Activated CD8-positive, alpha-beta T cell treated with anti-CD3 and anti-CD28 coated beads, Interleukin-2, amount 10 ng/mL, durations not matched to agents 7 days and 5 days (primary cell): ENCODE measurements at places on chromosomes 6 and 20. TPM values are rescaled to one million over a fixed set of nuclear protein-coding genes. Genes with fewer than 3 reads are reported as not detected.

GRCh38 chr6:43471399-43471798, 6.0 kb upstream of the TJAP1 start:
- no peak overlapping the region for H3K4me3 ChIP-seq
- H3K27ac ChIP-seq = no peak overlapping the region
- H3K27me3 ChIP-seq = peaks cover 17% of the 10 kb centered on the region
- no peak for DNase-seq
- H3K36me3 ChIP-seq = no peaks in the 10 kb centered on the region
- H3K4me1 ChIP-seq = no peaks in the 10 kb centered on the region

DNA sequence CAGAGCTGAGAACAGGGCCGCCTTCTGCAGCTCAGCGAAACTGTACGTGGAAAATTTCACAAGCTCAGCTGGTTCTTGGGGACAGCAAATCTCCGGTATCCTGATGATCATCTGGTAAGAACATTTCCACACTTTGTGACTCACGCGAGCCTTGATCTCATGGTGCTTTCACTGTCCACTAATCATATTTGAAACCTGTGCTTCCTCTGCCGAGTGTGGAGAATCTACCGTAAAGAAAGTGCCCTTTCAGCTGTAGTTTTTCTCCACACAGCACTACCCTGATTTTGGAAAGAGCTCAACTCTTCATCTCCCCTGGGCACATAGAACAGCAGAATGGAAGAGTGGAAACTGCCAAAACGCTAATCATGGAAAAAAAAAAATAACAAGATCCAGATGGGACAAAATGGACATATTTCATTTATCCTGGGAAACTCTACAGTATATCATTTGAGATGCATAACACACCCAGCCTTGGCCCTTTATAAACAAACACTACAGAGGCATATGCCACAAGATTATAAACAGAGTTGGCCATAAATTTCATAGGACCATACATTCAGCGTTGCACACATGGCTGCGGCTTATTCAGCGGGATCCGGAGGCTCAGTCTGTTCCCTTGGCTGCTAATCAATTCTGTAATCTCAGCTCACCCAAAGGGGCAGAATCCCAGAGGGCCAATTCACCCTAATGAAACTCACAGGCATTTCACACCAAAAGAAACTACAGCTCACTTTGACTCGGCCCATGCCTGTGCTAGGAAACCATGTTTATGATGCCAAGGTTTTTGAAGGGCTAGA, 434.5 kb downstream of the HDGFL1 start:
- no peak overlapping the region for H3K27ac ChIP-seq
- DNase-seq = no peak
- H3K4me3 ChIP-seq = no peak overlapping the region
- H3K4me1 ChIP-seq = no peaks in the 10 kb centered on the region
- no peaks in the 10 kb centered on the region for H3K27me3 ChIP-seq
- H3K36me3 ChIP-seq = no peaks in the 10 kb centered on the region

The GRIK2 gene
- total RNA-seq = not detected

- H3K27me3 ChIP-seq = peaks cover 13% of the 10 kb centered on the region
- H3K4me1 ChIP-seq = no peaks in the 10 kb centered on the region
- H3K4me3 ChIP-seq = no peak overlapping the region
- DNase-seq = no peak
These were observed 23.6 kb downstream of the RWDD2A start for GRCh38 chr6:83216806-83217205.

GRCh38 chr20:50285376-50286173, 94.9 kb downstream of the CEBPB start:
- no peak overlapping the region for H3K27ac ChIP-seq
- H3K4me3 ChIP-seq = no peak overlapping the region

DNA sequence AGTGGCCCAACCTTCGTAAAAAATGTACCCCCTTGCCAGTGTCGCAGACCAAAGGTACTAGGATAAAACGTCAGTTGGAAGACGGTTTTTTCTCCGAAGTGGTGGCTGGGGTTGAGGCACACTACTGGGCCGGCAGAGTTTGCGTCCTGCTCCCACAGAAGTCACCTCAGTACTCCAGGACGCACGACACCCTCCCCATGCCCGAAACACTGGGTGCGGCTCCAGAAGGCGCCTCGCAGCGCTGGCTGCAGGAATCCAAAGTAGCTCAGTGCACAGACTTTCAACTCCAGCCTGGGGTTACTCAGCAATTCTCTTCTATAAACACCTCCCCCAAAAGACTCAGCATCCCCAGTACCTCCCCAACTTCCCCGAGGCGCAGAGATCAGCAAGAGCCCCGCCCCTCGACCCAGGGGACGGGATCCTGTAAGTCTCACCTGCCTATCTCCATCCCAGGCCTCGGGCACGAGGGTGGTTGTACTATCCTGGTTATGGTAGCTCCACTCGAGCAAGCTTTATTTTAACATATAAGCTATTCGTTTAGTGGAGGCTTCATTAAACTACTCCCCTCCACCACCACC, 88.2 kb downstream of the ZFP64 start:
- H3K4me3 ChIP-seq = peak overlapping the region; percentile 63
- H3K4me1 ChIP-seq = peaks cover 24% of the 10 kb centered on the region
- peaks cover 42% of the 10 kb centered on the region for H3K27me3 ChIP-seq
- no peaks in the 10 kb centered on the region for H3K36me3 ChIP-seq
- peak; percentile 52 for DNase-seq

DNA sequence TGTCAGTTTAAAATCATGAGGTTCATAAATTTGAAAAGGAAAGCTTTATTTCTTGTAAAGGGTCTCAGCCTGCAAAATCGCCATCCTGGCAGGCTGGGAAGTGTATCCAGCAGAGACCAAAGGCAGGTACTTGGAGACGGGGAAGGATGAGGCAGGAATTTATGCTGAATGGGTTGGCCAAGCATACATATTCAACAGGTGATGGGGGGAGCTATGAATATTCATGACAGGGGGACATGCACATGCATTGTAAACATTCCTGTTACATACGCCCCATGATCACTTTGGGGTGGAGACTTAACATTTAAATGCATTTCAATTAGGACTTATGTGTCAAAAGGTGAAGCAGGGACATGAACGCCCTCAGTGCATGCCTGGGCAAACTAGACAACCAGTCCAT, 9.8 kb upstream of the SLC22A1 start:
- peaks cover 13% of the 10 kb centered on the region for H3K4me1 ChIP-seq
- DNase-seq = no peak
- H3K36me3 ChIP-seq = peaks cover 7% of the 10 kb centered on the region
- no peak overlapping the region for H3K27ac ChIP-seq

DNA sequence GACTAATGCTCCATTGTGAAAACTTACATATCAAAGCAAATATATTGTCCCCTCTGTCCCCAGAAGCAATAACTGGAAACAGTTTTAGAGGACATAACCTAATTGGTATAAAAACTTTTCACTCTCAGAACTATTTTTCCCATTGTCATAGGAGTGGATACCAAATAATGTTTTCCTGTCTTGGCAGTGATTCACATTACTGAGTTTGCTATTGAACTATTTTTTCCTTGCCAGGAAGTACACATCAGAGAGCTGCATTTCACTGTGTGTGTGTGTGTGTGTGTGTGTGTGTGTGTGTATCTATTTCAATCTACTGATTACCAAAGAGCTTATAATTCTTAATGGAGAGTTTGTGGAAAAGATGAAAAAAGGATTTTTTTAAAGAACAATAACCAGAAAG, 45.4 kb downstream of the AKAP12 start:
- H3K27me3 ChIP-seq = peaks cover 41% of the 10 kb centered on the region
- no peaks in the 10 kb centered on the region for H3K36me3 ChIP-seq
- H3K27ac ChIP-seq = no peak overlapping the region
- peaks cover 18% of the 10 kb centered on the region for H3K4me1 ChIP-seq
- H3K4me3 ChIP-seq = no peak overlapping the region
- DNase-seq = no peak

The FOXQ1 gene
- not detected for total RNA-seq

DNA sequence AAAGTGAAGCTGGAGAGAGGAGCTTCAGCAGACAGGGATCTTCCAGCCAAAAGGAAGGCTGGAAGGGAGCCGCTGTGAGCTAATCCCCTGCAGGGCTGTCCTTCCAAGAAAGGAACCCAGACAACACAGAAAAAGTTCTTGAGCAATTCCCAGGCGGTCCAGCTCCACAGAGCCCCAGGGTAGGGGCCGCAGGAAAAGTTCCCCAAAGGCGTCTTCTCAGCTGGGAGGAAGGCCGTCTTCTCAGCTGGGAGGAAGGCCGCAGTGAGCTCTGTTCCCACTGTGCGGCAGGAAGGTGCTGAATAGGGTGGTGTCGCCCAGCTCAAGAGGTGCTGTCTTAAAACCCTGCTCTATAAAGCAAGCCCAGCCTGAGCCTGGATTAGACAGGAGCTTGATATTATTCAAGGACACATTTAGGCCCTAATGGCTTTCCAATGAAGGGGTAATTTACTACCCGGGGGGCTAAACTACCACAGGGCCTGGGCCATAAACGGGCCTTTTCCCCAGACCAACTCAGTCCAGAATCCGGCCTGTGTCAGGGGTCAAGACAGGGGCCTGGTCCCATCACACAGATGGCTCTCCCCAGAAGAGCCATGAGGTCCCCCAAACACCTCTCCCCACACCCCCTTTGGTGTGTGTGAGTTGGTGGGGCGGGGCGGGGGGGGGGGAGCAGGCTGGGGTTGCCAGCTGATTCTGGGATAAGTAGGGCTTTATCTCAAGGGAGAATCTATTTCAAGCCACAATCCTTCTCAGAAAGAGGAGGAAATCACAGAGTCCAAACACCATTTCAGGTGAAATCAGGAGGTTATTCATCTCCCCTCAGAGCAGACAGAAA, 103.6 kb downstream of the NOL4L start:
- DNase-seq = no peak
- H3K36me3 ChIP-seq = peaks cover 7% of the 10 kb centered on the region
- H3K4me3 ChIP-seq = peak overlapping the region; percentile 57
- no peaks in the 10 kb centered on the region for H3K27me3 ChIP-seq
- H3K27ac ChIP-seq = no peak overlapping the region
- H3K4me1 ChIP-seq = peaks cover 23% of the 10 kb centered on the region

- DNase-seq = no peak
- H3K27me3 ChIP-seq = peaks cover 10% of the 10 kb centered on the region
- peaks cover 48% of the 10 kb centered on the region for H3K36me3 ChIP-seq
- no peak overlapping the region for H3K4me3 ChIP-seq
- peaks cover 43% of the 10 kb centered on the region for H3K4me1 ChIP-seq
These were observed 7.0 kb downstream of the IL22RA2 start for GRCh38 chr6:137166247-137167098.

The ZNF831 gene
- total RNA-seq = 9.2 TPM

GRCh38 chr6:124983383-124984083, 21.3 kb downstream of the RNF217 start:
- H3K4me3 ChIP-seq = no peak overlapping the region
- peaks cover 8% of the 10 kb centered on the region for H3K4me1 ChIP-seq
- no peak overlapping the region for H3K27ac ChIP-seq
- DNase-seq = no peak

DNA sequence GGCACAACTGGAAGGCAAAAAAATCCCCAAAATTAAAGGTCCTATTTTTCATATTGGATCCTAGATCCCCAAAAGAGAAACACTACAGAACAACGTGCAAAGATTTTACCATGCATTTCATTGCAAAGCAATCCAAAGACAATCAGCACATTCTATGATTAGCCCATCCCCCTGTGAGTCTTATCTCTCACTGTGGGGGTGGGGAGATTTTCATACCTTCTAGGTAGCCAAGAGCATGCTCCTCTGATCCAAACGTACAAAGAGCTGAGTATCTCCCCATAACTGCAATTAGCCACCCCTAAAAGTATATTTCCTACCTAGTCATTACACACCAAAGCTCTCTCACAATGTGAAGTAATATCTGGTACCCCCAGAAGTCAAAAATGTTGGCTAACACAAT, 22.2 kb upstream of the ENTPD6 start:
- no peaks in the 10 kb centered on the region for H3K4me1 ChIP-seq
- no peaks in the 10 kb centered on the region for H3K36me3 ChIP-seq
- H3K27me3 ChIP-seq = peaks cover 16% of the 10 kb centered on the region
- no peak overlapping the region for H3K27ac ChIP-seq

DNA sequence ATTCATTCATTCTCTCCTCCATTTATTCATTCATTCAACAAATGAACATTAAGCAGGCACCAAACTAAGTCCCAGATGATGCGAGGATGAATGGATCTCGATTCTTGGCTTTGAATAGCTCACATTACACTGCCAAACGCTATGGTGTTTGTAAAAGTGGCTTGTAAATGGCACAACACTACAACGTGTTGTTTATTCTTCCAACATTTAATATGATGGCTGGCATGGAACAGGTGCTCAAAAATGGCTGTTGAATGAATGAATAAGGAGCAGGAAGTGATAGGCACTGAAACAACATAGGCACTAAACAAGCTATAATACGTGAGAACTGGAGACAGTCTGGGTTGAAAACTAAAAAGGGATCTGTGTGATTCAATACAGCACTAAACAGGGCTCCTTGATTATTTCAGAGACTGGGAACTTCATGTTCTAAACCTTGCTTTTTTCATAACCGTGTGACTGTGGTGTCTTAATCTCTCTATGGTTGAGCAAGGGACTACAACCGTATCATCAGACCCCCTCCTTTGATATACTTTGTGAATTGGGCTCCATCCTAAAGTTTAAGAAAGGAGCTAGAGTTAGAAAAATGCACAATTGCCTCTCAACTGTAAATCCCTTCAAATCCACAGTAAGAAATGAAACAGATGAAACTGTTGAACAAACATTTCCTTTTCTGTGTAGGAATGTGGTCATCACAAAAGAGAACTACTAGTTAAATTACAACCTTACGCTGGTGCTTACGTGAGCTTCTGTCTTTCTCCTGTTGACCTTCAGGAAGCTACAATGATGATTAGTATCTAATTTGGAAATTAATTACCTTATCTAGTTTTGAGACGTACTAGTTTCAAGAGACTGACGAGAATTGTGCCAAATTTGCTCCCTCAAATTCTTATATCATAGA, 16.9 kb upstream of the SLC16A10 start:
- DNase-seq = no peak
- no peaks in the 10 kb centered on the region for H3K4me1 ChIP-seq
- H3K27ac ChIP-seq = no peak overlapping the region
- H3K36me3 ChIP-seq = no peaks in the 10 kb centered on the region

DNA sequence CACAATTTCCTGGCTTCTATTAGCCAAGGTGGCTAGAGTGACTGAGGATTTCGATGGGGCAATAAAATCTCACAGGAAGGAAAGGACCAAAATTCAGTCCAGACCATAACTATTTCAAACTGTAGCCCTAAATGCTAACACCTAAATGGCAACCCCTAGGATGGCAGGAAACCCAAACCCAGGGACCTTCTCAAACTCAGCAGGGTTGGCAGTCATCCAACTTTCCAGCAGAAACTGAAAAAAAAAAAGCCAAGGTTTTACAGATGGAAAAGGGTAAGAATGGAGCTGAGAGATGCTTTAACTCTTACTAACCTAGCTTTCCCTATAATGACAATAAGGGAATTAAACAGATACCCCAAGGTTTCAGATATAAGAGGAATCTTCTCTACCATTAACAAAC, 10.5 kb downstream of the IBTK start:
- no peak overlapping the region for H3K4me3 ChIP-seq
- no peaks in the 10 kb centered on the region for H3K27me3 ChIP-seq
- H3K36me3 ChIP-seq = peaks cover 38% of the 10 kb centered on the region
- DNase-seq = no peak

The SLC29A1 gene
- total RNA-seq = 53.4 TPM

- H3K27me3 ChIP-seq = peaks cover 29% of the 10 kb centered on the region
These were observed 4.1 kb downstream of the ADGRB3 start for GRCh38 chr6:68639211-68639610.

GRCh38 chr6:42383421-42384205, 68.1 kb downstream of the TRERF1 start:
- no peak overlapping the region for H3K4me3 ChIP-seq
- peak overlapping the region; percentile 32 for H3K27ac ChIP-seq
- DNase-seq = no peak
- no peaks in the 10 kb centered on the region for H3K27me3 ChIP-seq
